Right kidney (tissue), 9 donors: ENCODE measurements at places on chromosomes 16 and 17.

GRCh38 chr17:72931163-72931562, 161.3 kb downstream of the SLC39A11 start:
- DNase-seq, result no peak

GRCh38 chr16:86074651-86075487, 175.9 kb downstream of the IRF8 start:
- no peak for DNase-seq

DNA sequence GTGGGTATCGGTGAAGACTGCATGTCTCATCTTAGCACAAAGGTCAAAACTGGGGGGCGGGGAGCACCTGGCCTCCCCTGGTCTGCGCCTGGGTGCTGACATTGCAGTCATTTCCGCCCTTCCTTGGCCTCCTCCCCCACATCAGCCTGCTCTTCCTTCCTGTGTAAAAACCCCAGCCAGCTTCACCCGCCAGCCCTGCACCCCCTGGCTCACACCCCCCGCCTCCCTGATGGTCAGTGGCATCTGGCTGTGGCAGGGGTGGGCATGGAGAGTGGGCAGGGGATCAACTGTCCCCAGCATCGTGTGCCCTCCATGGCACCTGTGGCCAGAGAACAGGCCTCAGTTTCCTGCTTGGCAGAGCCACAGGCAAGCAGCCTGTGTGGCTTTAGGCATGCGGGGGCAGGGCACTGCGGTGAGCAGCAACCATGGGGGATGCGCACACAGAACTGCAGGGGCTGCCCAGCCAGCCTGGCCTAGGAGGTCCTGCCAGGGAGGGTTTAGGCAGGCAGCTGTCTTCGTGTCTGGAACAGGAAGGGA, 26.5 kb upstream of the LASP1NB start:
- DNase-seq, result no peak

GRCh38 chr16:84451781-84452180, 52.7 kb downstream of the MEAK7 start:
- no peak for DNase-seq

- DNase-seq, result no peak
Observed at GRCh38 chr17:19904412-19904811, 36.7 kb upstream of the ULK2 start.
